Stimulated activated CD8-positive, alpha-beta memory T cell treated with anti-CD3 and anti-CD28 coated beads, Interleukin-4, amount 100 ng/mL, for 4 hours (primary cell): ENCODE measurements at places on chromosomes 2 and 18.

- DNase-seq, result no peak
Measured at GRCh38 chr18:35337286-35337685, 6.9 kb downstream of the ZNF24 start.

DNA sequence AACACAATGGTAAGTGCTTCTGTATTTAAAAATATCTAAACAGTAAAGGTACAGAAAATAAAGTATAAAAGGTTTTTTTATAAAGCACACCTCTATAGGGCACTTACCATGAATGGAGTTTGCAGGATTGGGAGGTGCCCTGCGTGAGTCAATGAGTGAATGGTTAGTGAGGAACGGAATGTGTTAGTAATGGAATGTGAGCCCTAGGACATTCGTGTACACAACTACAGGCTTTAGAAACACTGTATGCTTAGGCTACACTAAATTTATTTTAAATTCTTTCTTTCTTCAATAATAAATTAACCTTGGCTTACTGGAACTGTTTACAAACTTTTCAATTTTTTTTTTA, 337.9 kb upstream of the SLC39A10 start:
- no peak for DNase-seq

- no peak for DNase-seq
Measured at GRCh38 chr18:61080954-61081528, 252.2 kb upstream of the CDH20 start.

DNA sequence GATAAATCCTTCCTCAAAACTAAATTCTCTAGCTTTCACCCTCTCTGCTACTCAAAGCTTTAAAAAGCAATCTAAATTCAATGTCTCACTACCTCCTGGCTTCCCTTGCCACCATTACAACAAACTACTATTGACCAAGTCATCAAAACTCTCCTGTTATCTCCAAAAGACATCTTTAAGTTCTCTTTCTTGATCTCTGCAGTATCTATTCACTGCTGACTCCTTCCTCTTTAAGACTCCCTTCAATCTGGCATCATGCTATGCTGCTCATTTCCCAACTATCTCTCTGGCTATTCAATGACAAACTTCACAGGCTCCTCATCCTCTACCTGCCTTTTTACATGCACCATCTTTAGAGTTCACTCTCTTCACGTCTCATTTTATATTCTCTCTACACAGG, 5.9 kb downstream of the PPP3R1 start:
- no peak for DNase-seq

- DNase-seq, result no peak
Measured at GRCh38 chr2:15117409-15118050, 443.6 kb downstream of the NBAS start.

DNA sequence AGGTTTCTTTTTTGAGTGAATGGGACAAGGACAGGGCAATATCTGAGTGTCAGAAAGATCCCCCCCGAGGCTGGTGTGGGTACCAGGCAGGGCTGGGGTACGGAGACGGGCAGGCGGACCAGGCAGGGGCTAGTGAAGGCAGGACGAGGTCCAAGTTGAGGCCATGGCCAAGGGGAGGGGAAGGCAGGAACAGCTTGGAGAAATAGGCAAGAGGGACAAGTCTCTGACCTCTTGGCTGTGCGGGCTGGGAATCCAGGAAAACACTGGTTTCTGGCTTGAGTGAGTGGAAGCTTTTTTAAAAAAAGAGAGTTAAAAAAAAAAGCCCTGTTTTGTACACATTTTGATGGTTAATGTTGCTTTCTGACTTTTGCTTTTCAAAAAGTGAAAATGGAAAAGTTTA, 30.3 kb downstream of the ASAP2 start:
- DNase-seq, result no peak

DNA sequence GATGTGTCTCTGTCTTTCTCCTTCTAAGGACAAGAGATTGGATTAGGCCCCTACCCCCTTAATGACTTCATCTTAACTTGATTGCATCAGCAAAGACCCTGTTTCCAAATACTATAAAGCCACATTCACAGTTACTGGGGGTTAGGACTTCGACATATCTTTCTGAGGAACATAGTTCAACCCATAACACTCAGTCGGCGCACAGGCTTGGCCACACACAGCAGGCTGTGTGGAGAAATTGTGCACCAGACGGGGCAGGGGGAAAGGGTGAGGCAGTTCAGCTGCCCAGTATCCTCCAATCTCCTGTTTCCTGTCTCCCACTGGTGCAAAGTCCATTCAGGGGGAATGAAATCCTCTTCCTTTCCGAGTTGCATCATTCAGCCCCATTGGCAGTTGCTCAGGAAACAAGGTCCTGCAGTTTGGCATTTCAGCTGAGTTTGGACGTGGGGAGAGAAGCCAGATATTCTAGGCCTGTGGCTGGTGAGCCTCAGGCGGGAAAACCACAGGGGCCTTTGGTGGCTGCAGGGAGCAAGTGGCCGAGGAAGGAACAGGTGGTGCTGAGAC, 9.4 kb upstream of the RAPGEF4 start:
- DNase-seq, result no peak

DNA sequence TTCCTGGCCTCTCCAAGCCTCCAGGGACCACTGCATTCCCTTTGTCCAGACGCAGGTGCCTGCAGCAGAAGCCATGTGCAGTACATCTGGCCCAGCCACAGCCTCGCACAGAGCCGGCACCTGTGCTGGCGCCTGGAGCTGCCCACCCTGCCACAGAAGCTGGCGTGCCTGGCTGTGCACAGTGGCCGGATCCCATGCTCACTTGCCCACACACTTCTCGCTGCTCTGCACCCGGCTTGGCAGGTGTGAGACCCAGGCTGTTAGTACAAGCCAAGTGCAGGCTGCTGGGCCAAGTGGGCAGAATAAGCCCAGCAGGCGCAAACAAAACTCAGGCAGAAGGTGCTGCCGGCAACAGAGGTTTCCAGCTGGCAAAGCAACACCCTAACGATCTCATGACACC, 124.5 kb upstream of the CCDC150 start:
- DNase-seq, result no peak

- no peak for DNase-seq
Measured at GRCh38 chr2:66189553-66189952, 245.4 kb upstream of the MEIS1 start.

GRCh38 chr18:46820863-46821262, 64.0 kb upstream of the ST8SIA5 start:
- no peak for DNase-seq
